ENCODE measurements at places on chromosomes 2 and 18. TPM values are rescaled to one million over a fixed set of nuclear protein-coding genes. Genes with fewer than 3 reads are reported as not detected.

OSBPL6 gene
- polyA plus RNA-seq: 7.4 TPM

ALPP gene
- 0.13 TPM for polyA plus RNA-seq

SULT1C4 gene
- polyA plus RNA-seq: 15.8 TPM

CYTIP gene
- polyA plus RNA-seq: 0.50 TPM

MARCO gene
- polyA plus RNA-seq: not detected

ACMSD gene
- 0.20 TPM for polyA plus RNA-seq

RAB31 gene
- polyA plus RNA-seq: 33.0 TPM

ANKRD36C gene
- polyA plus RNA-seq: 66.7 TPM

PPM1B gene
- 42.4 TPM for polyA plus RNA-seq

RPL37A gene
- 4,197 TPM for polyA plus RNA-seq

UGT1A7 gene
- polyA plus RNA-seq: not detected

EFHD1 gene
- polyA plus RNA-seq: 29.6 TPM

CROCC2 gene
- 0.43 TPM for polyA plus RNA-seq

SERPINB12 gene
- 0.58 TPM for polyA plus RNA-seq

ANO7 gene
- 0.43 TPM for polyA plus RNA-seq

LOXHD1 gene
- 1.7 TPM for polyA plus RNA-seq

ITPRIPL1 gene
- polyA plus RNA-seq: 3.2 TPM

IL36G gene
- polyA plus RNA-seq: 0.21 TPM

- DNase-seq: no peak
These were observed 30.7 kb upstream of the LGALSL start for GRCh38 chr2:64423303-64423702.

DNA sequence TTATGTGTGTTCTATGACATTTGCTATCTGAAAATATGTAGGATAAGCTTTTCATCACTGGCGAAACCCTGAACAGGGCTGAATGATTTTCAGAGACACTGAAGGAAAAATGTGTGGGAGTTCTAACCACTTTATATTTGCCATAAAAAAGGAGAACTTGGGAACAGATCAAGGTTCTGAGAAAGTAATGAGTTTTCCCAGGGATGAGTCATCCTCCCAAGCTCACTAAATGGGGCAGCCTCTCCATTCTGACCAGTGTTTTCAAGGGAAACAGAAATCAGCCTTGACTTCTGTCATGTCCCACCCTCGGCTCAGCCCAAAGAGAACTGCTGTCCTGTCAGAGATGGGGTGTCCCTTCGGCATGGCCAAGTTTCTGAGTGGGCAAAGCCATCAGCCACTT is 2109.8 kb upstream of the CELF4 start:
- DNase-seq: peak; percentile 23

GRCh38 chr2:100941646-100942240 is 60.3 kb upstream of the RPL31 start:
- DNase-seq: no peak

DNA sequence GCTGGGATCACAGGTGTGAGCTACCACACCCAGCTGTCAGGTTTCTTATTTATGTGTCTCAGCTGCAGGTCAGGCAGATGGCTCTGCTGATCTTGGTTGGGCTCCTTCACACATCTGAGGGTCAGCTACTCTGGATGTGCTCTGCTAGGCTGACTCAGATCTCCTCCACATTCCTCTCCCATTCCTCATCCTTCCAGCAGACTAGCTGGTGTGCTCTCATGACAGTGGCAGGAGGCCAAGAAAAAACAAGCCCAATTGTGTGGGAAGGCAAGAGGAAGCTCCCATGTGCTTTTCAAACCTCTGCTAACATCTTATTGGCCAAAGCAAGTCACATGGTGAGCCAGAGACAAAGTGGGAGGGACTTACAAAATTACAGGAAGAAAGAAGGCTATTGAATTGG is 11.7 kb upstream of the MSH6 start:
- DNase-seq: no peak

DNA sequence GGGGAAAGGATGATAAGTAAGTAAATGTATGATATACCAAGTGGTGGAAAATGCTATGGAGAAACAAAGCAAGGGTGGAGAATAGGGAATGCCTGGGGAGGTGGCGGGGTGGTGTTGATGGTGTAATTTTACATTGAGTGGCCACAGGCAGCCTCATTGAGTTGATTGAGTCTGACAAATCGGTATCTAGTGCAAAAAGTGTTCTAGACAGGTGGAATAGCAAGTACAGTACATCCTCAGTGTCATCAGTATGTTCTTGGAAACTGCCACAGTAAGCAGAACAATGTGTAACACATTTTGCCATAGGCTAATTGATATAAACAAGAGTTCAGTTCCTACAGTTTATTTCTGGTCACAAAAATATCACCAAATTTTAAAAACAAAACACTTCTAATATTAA is 46.4 kb downstream of the UGP2 start:
- DNase-seq: no peak

- no peak for DNase-seq
These were observed 147.7 kb upstream of the SLC1A4 start for GRCh38 chr2:64841461-64841860.

- DNase-seq: no peak
These were observed 105.3 kb downstream of the ZNF516 start for GRCh38 chr18:76389716-76390115.

DNA sequence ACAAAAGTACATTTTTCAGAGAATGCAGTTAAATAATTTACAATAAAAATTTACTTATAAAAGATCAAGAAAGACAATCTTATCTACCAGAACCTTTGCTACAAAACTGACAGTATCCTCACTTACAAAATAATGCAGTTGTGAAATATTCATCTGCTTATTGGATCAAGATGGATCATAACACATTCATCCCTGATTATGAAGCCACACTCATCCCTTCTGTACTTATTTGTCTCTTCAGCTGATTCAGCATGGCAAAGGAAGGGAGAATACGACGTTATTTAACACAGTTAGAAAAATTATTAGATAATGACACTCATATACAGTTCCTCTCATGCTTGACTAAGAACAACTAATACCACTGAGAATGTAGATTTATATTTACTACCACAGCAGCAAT is 46.4 kb downstream of the TCF4 start:
- DNase-seq: no peak

- DNase-seq: no peak
These were observed 46.1 kb upstream of the STPG4 start for GRCh38 chr2:47201224-47201623.

DNA sequence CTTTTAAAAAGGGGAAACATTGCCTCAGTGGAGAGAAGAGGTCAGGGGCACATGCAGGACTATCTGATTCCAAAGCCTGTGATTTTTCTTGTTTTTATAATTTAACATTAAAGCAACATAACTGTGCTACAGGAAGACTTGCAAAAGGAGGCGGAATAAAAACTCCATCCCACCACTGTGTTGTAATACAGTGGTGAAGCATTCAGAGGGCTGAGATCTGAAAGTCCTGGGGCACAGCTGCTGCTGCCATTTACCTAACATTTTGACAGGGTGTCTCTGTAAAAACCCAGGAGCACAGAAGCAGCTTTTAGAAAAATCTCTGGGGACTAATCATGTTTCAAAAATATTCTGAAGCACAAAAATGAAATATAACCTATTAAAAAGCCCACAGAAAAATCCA is 97.6 kb downstream of the GRB14 start:
- DNase-seq: no peak

- DNase-seq: no peak
These were observed 382.2 kb downstream of the NBAS start for GRCh38 chr2:15178946-15179345.

DNA sequence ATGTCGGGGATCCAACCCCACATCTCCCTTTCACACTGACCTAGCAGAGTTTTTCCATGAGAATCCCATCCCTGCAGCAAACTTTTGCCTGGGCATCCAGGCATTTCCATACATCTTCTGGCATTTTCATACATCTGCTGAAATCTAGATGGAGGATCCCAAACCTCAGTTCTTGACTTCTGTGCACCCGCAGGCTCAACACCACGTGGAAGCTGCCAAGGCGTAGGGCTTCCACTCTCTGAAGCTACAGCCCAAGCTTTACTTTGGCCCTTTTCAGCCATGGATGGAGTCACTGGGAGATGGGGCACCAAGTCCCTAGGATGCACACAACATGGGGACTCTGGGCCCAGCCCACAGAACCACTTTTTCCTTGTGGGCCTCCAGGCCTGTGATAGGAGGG is 32.2 kb upstream of the TEX51 start:
- no peak for DNase-seq

GRCh38 chr2:39541011-39541930 is 104.2 kb upstream of the MAP4K3 start:
- no peak for DNase-seq

DNA sequence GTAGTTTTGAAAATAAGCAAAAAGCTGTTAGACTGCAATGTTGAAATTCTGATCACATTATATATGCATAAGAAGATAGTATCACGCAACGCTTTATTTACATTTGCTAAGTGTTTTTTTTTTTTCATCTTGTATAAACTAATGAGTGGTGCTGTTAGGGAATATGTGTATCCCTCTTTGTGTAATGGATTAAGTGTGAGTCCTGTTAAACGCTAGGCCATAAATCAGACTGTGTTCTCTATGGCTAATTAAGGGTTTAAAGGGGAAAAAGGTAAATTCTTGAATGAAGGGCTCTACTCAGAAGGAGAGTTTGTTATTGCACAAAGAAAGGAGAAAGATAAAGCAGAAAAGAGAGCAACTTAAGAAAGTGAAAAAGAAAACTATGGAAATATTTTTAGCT is 4.8 kb upstream of the ASXL3 start:
- no peak for DNase-seq

DNA sequence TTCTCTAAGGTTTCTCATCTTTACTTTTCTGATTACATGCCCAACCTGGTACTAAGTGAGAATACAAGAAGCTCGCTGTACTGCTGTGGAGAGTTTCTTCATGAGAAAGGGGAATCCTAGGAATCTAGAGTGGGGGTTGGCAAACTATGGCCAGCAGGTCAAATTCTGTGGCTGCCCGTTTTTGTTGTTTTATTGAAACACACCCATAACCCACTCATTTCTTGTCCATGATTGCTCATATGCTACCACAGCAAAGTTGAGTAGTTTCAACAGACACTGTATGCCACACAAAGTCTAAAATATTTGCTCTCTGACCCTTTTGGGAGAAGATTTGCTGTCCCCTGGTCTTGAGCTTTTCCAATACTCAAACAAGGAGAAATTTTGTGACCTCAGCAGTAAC is 58.8 kb downstream of the C2orf74 start:
- no peak for DNase-seq

DNA sequence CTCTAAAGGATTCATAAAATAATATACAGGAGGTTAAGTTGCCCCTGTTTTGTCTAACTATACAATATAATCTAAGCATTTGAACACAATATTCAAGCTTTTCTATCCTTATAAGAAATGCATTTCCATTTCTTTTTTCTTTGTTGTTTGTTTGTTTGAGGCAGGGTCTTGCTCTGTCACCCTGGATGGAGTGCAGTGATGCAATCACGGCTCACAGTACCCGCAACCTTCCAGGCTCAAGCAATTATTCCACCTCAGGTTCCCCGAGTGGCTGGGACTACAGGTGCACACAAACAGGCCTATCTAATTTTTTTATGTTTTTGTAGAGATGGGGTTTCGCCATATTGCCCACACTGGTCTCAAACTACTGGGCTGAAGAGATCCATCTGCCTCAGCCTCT is 307.8 kb downstream of the ZNF804A start:
- DNase-seq: no peak

- DNase-seq: no peak
These were observed 330.6 kb downstream of the RND3 start for GRCh38 chr2:150156876-150157275.

GRCh38 chr18:48800876-48801727 is 149.7 kb downstream of the SMAD7 start:
- no peak for DNase-seq

DNA sequence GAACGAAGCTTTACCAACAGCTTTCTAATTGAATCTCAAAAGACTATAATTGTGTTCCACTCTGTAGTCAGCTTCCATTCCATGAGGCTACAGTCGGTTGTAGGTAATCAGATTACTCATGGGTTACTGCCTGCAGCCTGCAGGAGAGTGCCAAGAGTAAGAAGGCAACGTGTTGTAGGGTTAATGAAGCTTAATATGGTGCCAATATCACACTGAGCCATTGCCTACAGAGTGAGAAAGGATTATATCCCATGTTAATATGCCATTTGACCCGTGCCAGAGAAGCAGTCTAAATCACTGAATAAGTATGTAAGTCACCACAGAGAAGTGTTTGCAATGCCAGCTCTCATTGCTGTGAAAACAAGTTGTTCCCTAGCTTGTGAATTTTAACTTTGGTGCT is 734.5 kb upstream of the ACVR2A start:
- DNase-seq: no peak

- DNase-seq: no peak
These were observed 182.4 kb downstream of the NCK2 start for GRCh38 chr2:105926960-105927678.

- no peak for DNase-seq
These were observed 80.9 kb downstream of the PPP1R1C start for GRCh38 chr2:182066400-182067087.

GRCh38 chr2:231326404-231326803 is 69.1 kb upstream of the B3GNT7 start:
- no peak for DNase-seq

DNA sequence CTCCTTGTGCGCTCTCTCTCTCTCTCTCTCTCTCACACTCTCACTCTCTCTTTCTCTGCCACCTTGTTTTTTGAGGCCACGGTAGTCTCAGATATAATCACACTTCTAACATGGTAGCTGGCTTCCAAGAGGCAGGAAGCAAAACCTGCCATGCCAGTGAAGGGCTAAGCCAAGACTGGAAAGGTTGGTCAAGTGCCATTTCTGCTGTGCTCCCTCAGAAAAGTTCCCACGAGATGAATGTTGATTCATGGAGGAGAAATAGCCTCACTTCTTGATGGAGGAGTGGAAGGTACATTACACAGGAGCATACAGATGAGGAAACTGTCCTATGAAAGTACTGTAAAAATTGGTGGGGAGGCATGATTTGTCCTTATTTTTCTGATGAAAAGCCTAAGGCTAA is 237.9 kb downstream of the XIRP2 start:
- no peak for DNase-seq

All from muscle of arm (tissue), 14 donors.